ENCODE measurements at places on chromosomes 4 and X. TPM values are rescaled to one million over a fixed set of nuclear protein-coding genes. Genes with fewer than 3 reads are reported as not detected.

The GAGE2A gene
- total RNA-seq: not detected

The IL15 gene
- not detected for total RNA-seq

The MAMLD1 gene
- 4.5 TPM for total RNA-seq

The TMPRSS11F gene
- total RNA-seq: not detected

The NAA10 gene
- 124 TPM for total RNA-seq

The NKX6-1 gene
- 19.2 TPM for total RNA-seq

Data from neural crest cell (in vitro differentiated cells).